ENCODE measurements at places on chromosomes 16 and 17.

DNA sequence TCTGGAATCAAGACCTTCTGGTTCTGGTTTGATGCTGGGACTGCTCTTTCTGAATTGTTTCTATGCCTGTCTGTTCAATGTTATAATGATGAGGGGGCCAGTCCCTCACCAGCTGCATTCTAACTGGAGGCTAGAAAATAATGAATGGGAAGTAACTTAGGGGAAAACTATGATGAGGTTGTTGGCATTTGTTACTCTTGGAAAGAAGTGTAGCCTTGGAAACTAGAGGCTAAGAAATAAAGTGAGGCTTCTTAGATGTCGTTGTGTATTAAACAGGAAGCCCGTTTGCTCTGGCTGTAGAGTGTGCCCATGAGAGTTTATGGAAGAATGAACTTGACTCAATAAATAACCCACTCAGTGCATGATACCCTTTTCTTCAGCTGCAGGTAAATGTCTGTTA, 140.8 kb downstream of the PRKCA start:
- no peak for DNase-seq

- no peak for DNase-seq
Measured at GRCh38 chr16:62549875-62550274, 513.6 kb upstream of the CDH8 start.

DNA sequence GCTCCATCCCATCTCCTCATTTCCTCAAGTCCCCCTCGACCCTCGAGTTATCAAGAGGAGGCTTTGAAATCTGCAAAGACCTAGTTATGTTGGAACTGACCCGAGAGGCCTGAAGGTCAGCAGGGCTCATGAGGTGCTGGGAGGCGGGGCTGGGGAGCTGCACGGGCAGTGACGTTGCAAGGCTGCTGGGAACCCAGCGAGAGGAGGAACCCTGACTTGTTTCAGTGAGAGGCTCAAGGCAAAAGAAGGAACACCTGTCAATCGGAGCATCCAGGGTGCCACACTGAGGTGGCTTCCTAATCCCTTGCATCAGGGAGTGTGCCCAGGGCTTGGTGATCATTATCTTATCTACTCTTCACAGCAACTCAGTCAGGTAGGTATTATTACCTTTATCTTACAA, 86.9 kb downstream of the CDH11 start:
- no peak for DNase-seq

- no peak for DNase-seq
Measured at GRCh38 chr17:63463771-63464170, 13.1 kb upstream of the ACE start.

DNA sequence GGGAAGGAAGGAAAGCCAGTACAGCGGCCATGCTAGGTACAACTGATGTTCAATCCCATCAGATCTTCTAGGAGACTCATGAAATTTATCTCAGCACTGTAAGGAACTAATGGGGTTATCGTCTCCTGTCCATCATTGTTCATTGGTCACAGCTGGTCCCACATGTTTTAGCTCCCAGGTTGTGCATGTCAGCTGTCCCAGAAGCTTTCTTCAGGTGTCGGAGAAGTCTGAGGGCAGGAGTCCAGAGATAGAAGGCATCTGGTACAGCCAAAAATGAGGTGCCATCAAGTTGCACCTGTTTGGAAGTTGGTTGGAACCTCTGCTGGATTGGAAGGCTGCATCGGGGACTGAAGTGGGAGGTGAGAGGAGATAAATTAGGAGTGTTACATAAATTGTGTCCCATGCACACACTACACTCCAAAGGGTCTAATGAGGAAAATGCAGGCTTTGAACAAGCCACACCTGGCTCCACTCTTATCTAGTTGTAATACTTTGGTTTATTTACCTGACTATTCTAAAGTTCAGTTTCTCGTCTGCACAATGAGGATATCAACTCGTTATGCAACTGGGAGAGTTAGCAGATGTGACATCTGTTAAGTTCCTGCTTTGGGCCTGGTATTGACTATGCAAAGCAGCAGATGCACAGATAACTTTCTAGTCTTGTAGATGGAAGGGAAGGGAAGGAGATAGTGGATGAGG, 62.9 kb downstream of the MAP2K6 start:
- DNase-seq = no peak

DNA sequence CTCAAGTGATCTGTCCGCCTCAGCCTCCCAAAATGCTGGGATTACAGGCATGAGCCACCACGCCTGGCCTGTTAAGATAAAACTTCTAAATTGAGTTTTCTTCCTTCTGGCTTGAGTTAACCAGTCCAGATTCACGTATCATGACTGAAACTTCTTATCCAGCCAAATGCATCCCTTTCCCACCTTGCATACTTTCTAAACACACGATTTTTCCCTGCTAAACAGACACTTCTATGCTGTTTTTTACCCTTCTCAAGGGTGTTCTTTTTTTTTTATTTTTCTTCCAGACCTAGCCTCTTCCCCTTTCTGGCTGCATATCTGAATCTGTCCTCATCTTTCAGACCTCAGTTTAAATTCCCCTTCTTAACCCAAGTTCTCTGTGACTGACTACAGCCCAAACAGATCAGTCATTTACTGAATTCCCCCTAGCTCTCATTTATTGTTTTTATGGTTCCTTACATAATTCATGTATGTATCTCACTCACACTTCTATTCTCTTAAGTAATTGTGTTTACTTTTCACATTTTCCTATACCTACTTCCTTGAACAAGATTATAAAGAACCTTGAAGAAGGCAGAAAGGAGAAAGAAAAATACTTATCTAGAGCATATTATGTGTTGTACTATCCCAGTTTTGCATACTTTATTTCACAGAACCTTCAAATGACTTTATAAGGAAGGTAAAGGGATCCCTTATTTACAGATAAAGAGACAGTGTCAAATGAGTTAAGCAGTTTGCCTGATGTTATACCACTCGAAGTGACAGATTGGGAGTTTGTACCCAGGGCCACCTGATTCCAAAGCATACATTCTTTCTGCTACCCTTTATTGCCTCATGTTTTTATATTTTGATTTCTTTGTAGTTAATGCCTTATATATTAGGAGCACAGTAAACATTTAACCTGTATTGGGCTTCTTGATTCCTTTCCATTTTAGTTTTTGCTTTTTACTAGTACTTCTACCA, 5.2 kb downstream of the EVI2B start:
- no peak for DNase-seq

DNA sequence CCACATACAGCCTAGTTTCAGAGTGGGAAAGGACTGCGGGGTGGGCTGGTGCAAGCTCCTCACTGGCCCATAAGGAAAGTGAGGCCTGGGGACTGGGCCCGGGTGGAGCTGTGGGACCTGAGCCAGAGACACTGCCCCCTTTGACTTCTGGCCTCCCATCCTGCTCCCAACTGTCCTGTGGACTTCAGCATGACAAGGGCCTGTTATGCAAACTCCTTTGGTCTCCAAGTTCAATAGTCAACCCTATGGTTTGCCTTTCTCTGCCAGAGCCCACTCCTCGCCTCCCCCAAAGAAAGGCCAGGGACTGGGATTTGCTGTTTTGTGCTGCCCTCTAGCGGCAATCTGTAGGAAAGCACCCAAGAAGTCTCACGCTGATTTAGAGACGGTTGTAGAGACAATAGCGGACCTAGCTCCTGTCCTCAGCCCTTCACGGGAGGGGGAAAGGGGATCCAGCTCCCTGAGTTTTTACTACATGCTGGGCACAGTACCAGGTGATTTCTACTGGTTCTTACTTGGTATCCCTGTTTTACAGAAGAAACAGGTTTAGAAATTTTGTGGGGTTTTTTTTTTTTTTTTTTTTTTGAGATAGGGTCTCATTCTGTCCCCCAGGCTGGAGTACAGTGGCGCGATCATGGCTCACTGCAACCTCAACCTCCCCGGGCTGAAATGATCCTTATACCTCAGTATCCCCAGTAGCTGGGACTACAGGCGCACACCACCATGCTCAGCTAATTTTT, 1.2 kb upstream of the TLCD3B start:
- peak; percentile 68 for DNase-seq

DNA sequence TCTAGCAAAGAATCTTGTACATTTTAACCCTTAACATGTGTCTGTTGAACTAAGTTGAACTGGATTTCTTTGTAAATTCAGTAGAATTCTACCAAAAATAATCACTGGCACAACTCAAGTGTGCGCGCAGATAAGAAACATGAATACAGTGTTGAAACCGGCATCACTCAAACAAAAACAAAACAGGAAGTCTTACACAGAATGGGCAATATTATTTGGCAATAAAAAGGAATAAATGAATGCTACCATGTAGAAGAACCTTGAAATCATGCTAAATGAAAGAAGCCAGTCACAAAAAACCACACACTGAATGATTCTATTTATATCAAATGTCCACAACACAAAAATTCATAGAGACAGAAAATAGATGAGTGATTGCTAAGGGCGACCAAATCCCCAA, 102.9 kb upstream of the ZFHX3 start:
- DNase-seq = no peak

GRCh38 chr16:4138713-4139112, 22.5 kb upstream of the ADCY9 start:
- DNase-seq = no peak

- no peak for DNase-seq
Measured at GRCh38 chr16:88983771-88984687, 7.0 kb upstream of the CBFA2T3 start.

DNA sequence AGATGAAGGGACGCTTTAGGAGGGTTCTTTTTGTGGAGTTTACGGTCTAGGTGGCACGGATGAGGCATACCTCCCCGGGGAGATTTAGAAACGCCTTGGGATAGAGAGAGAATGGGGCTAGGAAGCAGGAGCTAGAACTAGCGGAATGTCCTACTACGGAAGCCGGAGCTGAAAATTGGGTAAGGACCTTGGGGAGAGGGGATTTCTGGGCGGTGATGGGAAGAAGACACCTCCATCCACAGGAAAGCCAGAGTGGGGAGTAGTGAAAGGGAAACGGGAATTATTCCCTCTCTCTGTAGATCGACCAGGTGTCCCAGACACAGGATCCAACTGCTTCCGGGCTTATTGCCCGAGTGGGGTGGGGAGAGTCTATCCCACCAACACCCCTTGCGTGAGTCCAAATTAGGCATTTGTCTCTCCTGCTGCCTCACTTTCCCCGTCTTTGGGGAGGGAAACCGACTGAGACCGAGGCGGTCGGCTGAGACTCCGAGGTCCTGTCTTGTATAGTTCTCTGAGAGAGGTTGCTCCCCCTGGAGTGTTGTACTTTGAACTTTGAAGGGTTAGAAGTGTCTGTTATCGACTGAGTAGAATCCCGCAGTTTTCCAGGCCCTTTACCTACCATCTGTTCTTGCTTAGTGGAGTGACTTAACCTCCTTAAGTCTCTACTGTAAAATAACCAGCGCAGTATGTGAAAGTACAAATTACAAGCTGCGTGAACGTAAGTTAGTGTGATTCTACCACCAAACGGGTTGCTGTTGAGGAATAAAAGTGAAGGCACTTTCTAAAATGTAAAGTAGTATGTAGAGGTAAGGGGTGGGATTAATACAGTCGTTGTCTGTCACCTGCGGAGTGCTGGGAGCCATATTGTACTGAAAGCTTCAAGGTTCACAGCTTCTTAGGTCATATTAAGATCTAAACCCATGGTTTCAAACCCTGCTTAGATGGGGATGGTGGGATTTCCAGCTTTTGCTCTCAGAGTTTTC, 1.0 kb downstream of the RSPRY1 start:
- DNase-seq = peak; percentile 79

- no peak for DNase-seq
Measured at GRCh38 chr16:918741-919657, 51.8 kb downstream of the LMF1 start.

- no peak for DNase-seq
Measured at GRCh38 chr17:32361270-32361669, 11.3 kb downstream of the ZNF207 start.

DNA sequence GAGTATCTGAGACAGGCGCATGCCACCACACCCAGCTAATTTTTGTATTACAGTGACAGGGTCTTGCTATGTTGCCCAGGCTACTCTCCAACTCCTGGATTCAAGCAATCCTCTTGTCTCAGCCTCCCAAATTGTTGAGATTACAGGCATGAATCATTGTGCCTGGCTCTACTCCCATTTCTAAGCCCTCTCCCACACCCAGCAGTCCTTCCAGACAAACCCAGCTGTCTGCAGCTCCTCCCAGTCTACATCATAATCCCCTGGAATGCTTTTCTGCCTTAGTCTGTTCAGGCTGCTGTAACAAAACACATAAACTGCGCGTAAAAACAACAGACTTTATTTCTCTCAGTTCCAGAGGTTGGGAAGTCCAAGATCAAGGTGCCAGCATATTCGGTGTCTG, 144.5 kb downstream of the GRIN2A start:
- peak; percentile 27 for DNase-seq

DNA sequence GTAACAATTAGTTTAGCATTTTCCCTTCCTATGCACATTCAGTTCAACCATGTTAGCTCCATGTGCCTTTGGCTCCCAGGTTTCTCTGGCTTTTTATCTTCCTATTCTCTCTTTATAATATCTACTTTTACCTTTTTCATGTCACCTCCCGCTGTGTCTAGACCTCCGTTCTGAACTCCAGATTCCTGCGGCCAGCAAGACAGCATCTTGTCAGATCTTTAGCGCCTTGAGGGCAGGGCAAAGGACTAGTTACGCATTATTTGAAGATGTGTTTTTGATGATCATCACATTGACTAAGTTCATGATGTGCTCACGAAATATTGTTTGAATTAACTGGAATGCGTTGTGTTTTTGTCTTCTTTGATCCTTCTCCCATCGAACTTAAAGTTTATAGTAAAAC, 1126.8 kb downstream of the CDH11 start:
- no peak for DNase-seq

- no peak for DNase-seq
Measured at GRCh38 chr17:74569020-74570003, 2.0 kb upstream of the CD300H start.

- DNase-seq = no peak
Measured at GRCh38 chr17:8924595-8924994, 40.9 kb downstream of the PIK3R5 start.

- DNase-seq = no peak
Measured at GRCh38 chr17:75301502-75302206, 12.4 kb upstream of the SLC25A19 start.

DNA sequence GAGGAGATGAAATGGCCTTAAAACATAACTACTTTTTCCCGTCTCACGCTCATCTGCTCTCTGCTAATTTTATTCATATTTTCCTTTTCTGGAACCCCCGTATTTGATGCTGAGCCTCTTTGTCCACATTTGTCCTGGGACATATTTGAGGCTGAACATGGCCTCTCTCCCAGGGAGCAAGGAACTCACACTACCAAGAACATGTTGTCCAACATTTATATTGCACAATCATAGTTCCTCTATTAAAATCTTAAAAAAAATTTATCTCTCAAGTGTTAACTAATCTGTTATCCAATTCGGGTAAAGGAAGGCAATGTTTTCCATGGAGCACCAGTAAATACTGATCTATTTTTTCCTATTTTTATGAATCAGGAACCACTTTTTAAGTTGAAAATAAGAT, 60.2 kb downstream of the CMC2 start:
- no peak for DNase-seq

DNA sequence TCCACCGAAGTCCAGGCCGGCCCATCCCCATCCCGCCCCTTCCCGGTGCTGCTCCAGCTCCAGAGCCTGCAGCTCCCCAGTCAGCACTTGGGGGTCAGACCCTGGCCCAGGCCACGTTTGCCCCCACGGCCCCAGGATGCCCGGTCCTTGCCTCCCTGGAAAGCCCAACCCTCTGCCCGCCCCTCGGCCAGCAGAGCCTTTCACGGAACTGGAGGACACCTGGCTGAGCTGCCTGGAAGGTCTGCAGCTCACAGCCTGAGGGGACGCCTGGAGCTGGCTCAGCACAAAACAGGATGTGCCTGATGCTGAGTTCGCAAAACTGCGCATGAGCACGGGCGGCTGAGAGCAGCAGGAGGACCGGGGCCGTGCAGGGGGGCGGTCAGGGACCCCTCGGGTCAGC, 29.7 kb upstream of the SSTR5 start:
- no peak for DNase-seq
